ENCODE measurements at places on chromosomes 7 and 10.

- DNase-seq: no peak
Measured at GRCh38 chr7:17029150-17029549, 147.4 kb upstream of the AGR3 start.

DNA sequence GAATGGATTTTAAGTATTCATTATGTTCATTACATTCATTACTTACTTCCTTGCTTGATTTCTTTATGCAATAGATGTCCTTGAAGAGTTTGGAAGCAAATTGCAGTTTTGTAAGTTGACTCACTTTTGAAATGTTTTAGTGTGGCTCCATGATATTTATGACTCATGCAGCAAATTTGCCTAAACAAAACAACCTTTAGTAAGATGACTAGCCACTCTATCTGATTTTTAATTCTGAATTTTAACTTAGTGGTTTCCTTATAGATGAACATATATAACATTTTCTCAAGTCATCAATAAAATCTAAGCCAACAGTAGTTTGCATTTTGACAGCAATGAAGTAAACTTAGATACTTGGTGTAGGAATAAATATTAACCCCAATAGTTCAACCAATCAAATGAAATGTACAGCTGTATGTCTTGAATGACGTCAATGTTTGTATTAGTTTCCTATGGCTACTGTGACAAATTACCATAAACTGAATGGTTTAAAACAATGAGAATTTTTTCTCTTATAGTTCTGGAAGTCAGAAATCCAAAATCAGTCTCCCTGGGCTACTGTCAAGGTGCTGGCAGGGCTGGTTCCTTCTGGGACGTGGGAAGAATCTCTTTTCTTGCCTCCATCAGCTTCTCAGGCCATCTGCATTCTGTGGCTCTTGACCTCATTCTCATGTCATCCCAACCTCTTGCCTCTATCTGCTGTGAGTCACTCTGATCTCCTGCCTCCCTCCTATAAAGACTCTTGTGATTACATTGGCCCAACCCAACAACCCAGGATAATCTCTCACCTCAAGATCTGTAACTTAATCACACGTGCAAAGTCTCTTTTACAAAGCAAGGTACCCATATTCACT is 73.4 kb downstream of the AHR start:
- peak; percentile 61 for DNase-seq

DNA sequence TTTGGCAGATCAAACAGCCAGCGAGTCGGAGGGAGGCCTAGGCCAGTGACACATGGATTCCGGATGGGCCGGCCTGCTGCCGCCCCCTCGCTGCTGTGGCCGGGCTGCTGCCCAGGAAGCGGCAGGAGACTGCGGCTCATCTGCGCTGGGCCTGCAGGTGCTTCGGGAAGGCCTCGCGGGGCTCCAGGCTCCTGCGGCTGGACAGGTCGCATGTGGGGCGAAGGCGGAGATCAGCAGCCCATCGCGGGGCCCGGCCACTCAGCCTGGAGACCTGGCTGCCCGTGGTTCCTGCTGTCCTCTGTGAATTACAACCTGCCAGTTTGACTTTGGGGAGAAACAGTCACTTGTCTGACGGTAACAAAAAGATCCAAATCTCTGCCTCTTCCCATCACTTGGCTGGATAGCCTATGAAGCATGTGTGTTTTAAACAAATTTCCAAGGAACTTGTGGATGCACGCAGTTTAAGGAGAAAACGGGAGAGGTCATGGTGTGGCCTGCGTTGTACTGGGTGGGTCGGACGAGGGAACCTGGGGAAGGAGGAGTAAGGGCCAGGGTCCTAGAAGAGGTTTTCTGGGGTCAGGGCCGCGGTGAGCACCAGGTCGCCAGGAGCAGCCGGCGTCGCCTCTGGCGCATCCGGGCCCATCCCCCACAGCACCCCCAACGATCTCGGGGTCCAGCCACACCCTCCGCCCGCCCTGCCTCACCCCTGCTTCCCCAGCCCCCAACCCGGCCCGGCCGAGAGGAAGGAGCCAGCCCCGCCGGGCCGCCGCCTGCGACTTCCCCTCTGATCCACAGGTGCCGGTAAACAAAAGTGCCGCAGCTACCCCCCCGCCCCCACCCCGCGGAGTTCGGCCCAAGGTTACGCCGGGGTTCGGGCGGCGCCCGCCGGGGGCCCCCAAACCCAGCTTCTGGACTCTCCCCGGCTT is 1.6 kb downstream of the SPOCK2 start:
- DNase-seq: no peak

- peak; percentile 69 for DNase-seq
Measured at GRCh38 chr10:30534465-30535144, 94.9 kb downstream of the LYZL2 start.

- no peak for DNase-seq
Measured at GRCh38 chr10:125727436-125727835, 7.9 kb downstream of the EDRF1 start.

- no peak for DNase-seq
Measured at GRCh38 chr10:132814469-132814856, 28.5 kb upstream of the NKX6-2 start.

DNA sequence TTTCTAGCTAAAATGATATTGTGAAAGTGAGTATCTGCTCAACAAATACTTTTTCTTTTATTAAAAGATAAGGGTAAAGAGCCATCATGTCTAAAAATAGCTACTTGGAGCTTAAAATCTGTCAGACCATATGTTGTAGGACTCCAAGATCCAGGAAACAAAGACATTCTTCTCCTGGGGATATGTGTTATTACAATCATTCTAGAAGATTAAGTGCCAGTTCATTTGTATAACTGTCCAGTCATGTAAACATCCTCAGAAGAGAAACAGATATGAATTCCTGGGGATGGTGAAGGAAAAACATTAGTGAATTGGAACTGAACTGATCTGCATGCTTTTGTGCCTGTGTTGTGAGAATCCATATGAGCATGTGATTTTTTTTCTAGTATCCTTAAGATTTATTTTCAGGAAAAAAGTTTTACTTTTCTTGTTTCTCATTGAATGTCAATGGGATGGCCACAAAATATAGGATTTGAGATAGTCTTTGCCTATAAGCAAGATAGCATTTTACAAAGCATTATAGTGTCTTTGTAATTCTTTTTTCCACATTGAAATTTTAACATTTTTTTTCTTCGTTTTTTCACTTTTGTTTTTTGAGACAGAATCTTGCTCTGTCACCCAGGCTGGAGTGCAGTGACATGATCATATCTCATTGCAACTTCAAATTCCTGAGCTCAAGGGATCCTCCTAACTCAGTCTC is 14.4 kb upstream of the MTERF1 start:
- peak; percentile 19 for DNase-seq

DNA sequence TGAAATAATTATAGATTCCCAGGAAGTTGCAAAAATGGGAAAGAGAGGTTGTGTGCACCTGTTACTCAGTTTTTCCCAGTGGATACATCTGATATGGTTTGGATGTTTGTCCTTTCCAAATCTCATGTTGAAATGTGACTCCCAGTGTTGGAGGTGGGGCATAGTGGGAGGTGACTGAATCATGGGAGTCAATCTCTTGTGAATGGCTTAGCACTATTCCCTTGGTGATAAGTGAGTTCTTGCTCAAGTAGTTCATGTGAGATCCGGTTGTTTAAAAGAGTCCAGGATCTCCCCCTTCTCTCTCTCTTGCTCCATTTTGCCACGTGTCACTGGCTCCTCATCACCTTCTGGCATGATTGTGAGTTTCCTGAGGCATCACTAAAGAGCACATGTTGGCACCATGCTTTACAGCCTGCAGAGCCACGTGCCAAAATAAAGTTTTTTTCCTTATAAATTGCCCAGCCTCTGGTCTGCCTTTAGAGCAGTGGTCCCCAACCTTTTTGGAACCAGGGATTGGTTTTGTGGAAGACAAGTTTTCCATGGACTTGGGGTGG is 149.2 kb downstream of the RAMP3 start:
- DNase-seq: no peak

GRCh38 chr10:28722065-28722803 is 44.9 kb downstream of the BAMBI start:
- peak; percentile 21 for DNase-seq

DNA sequence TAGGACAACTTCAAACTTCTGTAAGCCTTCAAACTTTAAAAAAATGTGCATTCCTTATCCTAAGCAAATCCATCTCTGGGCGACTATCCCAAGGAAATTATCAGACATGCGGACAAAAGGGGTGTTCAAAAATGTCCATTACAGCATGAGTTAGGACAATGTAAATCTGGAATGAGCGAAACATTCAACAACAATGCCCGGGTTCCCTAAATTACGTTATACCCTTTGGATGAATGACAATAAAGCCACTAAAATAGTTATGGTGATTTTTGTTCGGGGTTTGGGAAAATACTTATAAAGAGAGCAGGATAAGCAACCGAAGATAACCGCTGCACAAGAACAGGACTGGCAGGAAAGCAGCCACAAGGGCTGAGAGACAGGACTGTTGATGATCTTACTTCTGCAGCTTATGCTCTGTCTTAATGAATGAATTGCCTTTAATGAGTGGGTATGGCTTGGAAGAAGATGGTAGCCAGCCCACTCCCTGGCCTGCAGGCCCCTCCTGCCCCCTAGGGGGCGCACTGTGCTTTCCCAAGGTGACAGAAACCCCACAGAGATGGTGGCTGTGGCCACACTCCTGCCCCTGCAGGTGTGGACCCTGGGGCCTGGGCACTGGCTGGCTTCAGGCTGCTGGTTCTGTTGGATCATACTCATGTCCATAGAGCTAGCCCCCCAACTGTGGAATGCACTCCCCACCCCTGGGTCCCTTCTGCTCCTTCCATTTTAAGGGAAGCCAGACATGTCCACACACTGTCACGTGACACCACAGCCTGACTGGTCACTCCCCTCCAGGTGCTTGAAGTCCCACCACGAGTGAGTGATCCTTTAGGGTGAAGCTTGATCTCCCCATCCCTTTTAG is 45.0 kb downstream of the ZCCHC24 start:
- peak; percentile 44 for DNase-seq

All from hepatic stellate cell (primary cell).